ENCODE measurements at places on chromosomes 12 and 14.

DNA sequence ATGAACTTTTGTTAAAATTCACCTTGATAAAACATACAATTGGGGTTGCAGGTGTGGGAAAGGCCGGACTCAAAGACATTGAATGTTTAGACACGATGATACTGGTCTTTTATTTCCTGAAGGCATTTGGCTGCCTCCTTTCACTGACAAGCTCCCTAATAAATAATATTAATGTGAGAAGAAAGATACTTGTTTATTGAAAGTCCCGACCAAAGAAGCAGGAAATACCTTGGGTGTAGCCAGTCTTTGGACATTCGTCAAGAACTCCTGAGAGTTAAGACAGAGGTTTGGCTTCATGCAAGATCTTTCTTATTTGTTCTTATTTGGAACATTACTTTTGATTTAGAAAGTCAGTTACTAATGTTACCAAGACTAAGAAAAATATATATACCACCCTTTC, 1133.8 kb upstream of the SEL1L start:
- no peak for DNase-seq

GRCh38 chr14:90354551-90355298, 23.0 kb upstream of the NRDE2 start:
- no peak for DNase-seq

- DNase-seq = no peak
These were observed 76.1 kb downstream of the MYF5 start for GRCh38 chr12:80792861-80793260.

DNA sequence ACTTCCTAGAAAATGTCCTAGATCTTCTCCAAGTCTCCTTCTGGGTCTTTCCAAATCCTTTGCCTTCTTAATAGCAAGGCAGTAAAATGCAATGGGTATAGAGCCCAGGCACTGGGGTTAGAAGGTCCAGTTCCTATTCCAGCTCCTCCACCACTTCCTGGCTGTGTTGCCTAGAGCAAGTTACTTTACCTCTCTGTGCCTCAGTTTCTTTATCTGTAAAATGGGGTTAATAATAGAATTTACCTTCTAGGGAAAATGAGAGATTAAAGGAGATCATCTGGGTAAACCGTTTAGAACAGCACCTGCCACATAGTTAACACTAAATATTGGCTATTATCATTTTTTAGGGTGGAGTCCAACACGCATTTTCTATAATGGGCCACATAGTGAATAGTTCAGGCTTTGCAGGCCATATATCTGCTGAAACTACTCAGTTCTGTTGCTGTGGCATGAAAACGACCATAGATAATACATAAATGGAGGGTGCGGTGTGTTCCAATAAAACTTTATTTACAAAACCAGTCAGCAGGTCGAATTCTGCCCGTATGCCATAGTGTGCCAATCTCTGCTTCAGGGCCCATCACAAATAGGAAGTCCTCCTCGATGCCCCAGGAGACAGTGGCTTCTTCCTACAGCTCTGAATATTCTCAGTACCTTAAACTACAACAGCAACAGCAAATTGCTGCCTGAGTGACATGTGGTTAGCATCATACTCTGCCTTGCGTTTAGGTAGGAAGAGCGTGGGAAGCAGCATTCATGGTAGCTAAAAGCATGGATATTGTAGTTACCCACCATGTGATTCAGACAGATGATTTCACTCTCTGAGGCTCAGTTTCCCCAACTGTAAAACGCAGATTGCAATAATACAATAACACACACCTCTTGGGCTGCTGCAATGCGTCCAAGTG, 60.9 kb downstream of the SVOP start:
- DNase-seq = no peak

DNA sequence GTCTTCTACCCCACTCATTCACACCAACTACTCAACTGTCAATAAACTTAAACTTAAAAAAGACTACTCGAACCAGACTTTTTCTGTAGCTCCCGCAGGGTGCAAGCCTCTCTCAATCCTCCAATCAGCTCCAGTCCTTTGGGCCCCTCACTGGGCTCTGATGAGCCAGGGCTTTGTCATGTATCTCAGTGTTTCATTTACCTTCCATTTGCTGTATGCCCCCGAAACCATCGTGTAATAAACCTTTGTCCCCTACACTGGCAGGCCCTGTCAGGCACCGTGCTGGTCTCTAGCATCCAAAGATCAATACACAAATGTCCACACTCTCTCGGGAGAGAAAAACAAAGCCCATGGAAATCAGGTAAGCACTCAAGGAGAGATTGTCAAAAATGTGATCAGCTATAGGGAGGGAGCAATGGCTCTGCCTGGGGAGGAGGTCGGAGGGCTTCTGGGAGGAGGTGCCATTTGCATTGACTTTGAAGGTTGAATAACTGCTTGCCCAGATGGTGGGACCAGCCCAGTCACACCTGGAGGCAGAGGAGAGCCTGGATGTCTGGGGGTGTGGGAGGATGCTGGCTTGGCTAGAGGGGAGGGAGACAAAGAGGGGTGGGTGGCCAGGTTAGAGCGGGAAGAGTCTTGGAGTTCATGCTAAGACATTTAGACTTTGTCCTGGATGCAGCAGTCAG, 42.1 kb upstream of the DICER1 start:
- no peak for DNase-seq

- DNase-seq = no peak
These were observed 81.7 kb downstream of the CPNE8 start for GRCh38 chr12:38823738-38824137.

GRCh38 chr12:6263931-6264330, 46.6 kb upstream of the PLEKHG6 start:
- DNase-seq = no peak

- DNase-seq = no peak
These were observed 556 bp downstream of the PHETA1 start for GRCh38 chr12:111368291-111368787.

DNA sequence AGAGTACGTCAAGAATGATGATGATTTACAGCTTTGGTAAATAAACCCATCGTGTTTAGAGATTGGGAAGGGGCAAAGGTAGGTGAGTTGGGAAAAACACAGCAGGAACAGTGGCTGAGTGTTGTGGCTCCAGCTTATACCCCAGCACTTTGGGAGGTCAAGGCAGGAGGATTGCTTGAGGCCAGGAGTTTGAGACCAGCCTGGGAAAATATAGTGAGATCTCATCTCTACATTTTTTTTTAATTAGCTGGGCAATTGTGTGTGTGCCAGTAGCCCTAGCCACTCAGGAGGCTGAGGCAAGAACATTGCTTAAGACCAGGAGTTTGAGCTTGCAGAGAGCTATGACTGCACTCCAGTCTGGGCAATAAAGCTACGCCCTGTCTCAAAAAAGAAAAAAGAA, 77.1 kb downstream of the RASSF9 start:
- no peak for DNase-seq

GRCh38 chr14:77654001-77654441, 37.6 kb upstream of the SPTLC2 start:
- no peak for DNase-seq

GRCh38 chr12:122856999-122857671, 21.9 kb downstream of the HIP1R start:
- DNase-seq = no peak

GRCh38 chr12:46549527-46550265, 177.1 kb upstream of the SLC38A2 start:
- DNase-seq = no peak

- no peak for DNase-seq
These were observed 9.5 kb downstream of the ACIN1 start for GRCh38 chr14:23085458-23085857.

- no peak for DNase-seq
These were observed 17.0 kb downstream of the FGD6 start for GRCh38 chr12:95200128-95200894.

DNA sequence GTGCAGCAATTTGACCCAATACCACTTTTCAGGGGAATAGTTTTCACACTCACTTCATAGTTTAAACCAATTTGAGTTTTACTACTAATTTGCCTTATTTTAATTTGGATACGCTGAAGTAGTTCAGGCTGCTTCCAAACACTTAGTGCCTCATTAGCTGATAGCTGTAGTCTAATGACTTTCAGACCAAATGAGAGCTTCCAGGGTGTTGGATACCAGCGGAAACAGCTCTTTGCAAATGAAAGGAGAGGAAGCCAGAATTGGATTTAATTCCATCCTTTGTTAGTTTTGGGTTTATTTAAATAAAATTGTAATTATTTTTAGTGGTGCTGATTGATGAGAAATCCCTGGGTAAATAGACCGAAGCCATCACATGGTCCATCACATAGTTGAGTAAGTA, 158.3 kb upstream of the SEL1L start:
- no peak for DNase-seq

GRCh38 chr14:55589171-55589570, 9.2 kb downstream of the KTN1 start:
- no peak for DNase-seq

DNA sequence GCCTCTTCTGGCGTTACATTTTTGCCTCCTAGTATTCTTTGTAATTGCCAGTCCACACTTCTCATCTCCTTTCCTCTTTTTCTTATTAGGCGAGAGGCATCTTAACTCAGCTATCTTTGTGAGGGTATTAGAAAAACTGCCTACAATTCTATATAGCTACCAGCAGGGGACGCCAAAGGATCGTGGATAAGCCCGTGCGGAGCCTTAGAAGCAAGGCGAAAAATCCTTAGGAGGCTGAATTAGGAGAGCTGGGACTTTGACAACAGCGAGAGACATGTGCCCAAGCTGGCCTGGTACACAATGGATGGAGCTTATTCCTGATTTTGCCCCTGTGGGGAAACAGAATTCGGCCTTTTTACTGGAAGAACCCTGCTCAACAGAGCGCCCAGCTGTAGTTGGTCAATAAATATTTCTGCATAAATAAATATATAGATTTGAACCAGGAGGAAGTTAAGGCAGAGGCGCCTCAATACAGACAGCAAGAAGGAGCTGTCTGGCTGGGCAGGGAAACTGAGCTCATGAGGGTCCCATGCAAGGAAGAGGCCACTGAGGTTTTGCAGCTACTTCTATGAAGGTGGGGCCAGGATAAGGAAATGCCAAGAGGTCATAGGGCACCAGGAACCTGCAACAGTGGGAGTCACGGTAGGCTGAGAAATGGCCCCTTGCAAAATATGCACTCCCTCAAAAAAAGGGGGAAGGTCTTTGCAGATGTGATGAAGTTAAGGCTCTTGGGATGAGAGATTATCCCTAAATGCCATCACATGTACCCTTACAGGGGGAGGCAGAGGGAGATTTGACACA, 14.6 kb upstream of the RBM19 start:
- DNase-seq = no peak

- DNase-seq = no peak
These were observed 5.8 kb upstream of the DICER1 start for GRCh38 chr14:95163132-95163531.

GRCh38 chr14:49424436-49425331, 161.5 kb downstream of the RPS29 start:
- DNase-seq = no peak

- DNase-seq = no peak
These were observed 32.9 kb downstream of the ZFYVE21 start for GRCh38 chr14:103748534-103748857.

GRCh38 chr12:64528616-64529015, 76.7 kb downstream of the TBK1 start:
- DNase-seq = no peak

Data from anterior cingulate cortex (tissue), 58 donors.